T1000 (cell line): ENCODE measurements at places on chromosomes 6 and 20.

DNA sequence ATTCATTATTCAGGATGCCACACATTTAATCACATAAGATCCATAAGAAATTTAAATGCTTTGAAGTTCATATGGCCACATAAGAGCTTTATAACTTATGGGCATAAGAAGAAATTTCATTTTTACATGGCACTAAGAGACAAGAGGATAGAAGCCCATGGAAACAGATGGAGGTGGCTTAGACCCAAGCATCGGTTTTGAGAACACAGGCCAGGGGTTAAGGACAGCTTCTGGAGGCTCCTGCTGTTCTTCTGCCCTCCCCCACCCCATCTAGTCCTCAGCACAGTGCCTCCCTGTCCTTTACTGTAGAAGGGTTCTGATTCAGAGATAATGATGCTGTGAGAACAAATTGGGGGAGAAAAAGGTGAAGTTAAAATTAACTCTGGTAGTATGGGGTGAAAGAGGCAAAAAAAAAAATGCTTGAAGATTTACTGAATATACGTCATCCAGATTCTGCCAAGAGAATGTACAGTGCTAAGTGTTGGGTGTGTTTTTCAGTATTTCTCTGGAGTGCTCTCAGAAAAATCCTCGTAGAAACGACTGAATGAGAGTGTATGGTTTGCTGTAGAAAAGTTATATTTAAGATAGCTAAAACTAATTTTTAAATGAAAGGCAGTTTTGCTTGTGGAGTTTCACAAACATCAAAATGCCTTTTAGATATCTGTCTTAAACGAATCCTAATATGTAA, 539.7 kb downstream of the QKI start:
- DNase-seq: no peak

DNA sequence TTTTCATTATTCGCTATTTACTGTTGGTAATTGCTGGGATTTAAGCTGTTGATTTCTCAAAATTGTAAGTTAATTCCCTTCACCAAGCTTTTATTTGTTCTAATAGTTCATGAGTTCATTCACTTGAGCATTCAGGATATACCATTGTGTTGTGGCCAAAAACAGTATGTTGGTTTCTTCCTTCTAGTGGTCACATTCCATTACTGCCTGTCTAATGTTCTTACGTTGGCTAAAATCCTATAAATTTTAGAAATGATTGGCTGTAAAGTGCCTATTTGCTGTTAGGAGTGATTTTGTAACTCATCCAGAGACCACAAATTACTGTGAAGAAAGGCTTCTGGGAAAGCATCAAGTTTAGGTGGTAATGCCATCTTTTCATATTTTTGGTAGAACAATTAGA, 76.3 kb downstream of the FARS2 start:
- no peak for DNase-seq

GRCh38 chr20:17108896-17109295, 117.9 kb upstream of the PCSK2 start:
- no peak for DNase-seq

DNA sequence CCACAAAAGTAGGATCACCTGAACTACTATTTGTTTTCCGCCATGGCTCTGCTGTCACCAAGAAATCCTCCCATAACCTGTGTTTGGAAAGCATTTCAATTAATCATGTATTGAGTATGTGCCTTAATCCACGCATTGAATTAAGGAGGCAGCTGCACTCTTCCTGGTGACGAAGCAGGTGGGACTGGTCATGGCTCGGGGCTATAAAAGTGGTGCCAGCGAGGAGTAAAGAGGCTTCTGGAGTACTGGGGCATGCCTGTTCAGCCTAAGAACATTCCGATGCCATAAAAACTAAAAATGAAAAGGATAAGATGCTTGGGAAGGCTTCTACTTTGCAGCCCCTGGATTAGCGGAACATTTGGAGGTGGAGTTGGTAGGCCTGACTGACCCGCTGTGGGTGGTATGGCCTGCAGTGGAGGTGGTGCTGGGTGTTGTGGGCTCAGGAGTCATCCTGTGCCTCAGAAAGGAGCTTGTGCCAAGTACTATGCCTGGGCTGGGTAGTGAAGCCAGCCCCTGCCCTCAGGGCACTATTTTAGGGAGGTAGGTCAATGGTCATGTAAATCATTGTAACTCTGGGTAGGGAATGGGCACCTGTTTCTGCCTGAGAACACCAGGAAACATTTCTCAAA, 110.5 kb downstream of the B3GAT2 start:
- DNase-seq: no peak

- DNase-seq: no peak
These were observed 39.9 kb downstream of the YTHDF1 start for GRCh38 chr20:63176034-63176426.

- DNase-seq: no peak
These were observed 34.3 kb downstream of the SRC start for GRCh38 chr20:37379967-37380828.

DNA sequence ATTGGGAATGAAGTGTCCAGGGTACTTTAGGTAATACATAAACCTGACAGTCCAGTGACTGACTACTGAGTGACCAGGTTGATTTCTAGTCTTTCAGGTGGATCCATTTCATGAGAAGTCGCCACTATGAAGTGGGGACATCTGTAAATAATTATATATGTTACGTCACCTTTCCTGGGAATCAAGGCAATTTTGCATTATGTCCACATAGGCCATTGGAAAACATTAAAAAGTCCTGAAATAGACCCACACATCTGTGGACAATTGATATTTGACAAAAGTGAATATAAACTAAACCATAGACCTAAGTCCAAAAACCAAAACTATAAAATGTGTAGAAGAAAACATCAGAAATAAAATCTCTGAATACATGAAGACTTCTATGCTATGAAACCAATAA, 231.5 kb downstream of the C6orf118 start:
- DNase-seq: no peak

GRCh38 chr20:64148581-64148980, 15.7 kb upstream of the MYT1 start:
- DNase-seq: no peak

DNA sequence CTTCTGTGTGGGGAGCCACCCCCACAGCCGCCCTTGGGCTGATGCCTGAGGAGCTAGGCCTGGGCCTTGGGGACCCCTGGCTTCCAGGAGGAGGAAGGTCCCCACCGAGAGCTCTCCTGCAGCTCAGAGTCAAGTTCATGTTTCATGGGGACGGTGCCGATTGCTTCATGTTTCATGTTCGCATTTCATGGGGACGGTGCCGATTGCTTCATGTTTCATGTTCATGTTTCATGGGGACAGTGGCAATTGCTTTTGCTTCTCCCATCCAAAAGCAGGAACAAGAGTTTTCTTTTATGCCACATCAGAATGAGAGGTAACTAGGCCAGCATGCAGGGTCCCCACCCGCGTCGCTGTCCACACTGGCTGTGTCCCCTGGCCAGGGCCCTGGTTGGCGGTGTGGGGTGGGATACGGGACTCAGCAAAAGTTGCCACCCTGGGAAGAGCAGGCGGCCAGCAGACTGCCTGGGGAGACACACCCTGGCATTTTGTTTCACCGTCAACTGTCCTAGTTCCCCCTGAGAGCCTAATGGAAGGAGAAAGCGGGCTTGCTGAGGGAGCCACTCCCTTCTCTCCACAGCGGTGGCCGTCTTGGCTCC, 46.0 kb downstream of the DACT2 start:
- DNase-seq: no peak

DNA sequence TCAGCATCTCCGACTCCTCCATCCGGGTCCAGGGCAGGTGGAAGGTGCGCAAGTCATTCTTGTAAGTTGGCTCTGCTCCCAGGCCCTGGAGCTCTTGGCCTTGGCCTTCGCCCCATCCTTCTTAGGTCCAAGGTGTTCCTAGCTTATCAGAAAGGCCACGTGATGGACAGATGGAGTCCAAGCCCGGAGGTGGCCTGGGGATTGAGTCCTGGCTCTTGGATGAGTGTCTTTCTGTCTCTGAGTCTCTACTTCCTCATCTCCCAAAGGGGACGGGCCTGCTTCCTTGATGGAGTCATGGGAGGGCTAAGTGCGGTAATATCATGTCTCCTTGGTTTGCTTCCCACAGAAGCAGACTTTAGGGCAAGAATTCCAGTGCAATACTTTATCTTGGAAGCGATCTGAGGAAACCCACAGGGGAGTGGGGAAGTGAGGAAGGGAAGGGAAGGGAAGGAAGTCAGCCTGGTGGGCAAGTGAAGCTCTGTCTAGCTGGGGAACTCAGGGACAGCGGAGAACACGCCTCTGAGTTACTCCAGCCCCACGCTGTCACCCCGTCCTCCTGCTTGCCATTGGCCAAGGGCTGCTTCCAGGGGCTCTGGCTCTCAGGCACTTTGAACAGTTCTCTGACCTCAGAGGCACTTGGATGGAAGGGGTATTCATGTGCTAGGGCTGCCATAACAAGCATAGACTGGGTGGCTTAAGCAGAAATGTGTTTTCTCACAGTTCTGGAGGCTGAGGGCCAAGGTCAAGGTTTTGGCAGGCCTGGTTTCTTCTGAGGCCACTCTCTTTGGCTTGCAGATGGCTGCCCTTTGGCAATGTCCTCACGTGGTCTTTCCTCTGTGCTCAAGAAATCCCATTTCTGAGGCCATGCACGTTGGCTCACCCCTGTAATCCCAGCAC, 4.8 kb downstream of the LBP start:
- no peak for DNase-seq

GRCh38 chr6:127290391-127291265, 24.0 kb downstream of the RNF146 start:
- DNase-seq: no peak

GRCh38 chr6:159062564-159062945, 17.8 kb upstream of the TAGAP start:
- DNase-seq: no peak
